GM23248 (cell line): ENCODE measurements at places on chromosomes 5 and 9. TPM values are rescaled to one million over a fixed set of nuclear protein-coding genes. Genes with fewer than 3 reads are reported as not detected.

Gene SHROOM1
- total RNA-seq: 9.9 and 13.2 TPM in 2 replicates

Gene NR4A3
- total RNA-seq: 1.4 and 1.8 TPM in 2 replicates

Gene PHYHD1
- 4.4 and 4.7 TPM in 2 replicates for total RNA-seq

DNA sequence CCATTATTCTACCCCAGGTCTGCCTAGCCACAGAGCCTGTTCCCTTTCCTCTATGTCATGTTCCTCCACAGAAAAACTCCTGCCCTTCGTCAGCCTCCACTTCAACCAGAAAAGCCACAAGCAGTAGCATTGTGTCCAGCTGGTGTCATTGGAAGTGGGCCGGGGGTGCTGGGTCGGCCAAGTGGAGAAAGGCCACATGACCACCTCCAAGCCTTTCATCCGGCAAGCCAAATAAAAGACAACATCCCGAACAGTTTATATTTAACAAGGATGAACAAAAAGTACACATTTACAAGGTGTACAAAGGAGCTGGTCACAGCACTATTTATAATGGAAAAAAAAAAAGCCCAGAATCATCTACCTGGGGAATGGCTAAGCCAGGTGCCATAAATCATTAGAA lies 16.1 kb upstream of the SPOCK1 start:
- no peak for DNase-seq

GRCh38 chr9:107605041-107605440 lies 115.5 kb upstream of the KLF4 start:
- DNase-seq: no peak

DNA sequence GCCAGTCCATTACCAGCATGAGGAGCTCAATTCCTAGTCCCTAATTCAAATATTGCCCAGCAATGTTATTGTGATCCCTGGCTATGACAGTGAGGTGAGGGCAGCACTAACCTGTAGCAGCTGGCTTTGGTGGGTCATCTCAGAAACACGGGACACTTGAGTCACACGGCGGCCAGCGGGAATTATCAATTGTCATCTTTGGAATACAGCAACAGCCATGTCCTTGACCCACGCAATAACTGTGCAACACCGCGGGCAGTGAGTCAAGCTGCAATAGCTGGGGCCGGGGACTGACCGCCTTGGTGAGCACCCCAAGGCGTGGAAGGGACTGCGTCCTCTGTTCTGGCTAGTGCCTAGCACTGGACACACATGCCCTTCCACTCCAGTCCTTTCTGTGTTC lies 62.5 kb upstream of the ALDH1B1 start:
- no peak for DNase-seq

DNA sequence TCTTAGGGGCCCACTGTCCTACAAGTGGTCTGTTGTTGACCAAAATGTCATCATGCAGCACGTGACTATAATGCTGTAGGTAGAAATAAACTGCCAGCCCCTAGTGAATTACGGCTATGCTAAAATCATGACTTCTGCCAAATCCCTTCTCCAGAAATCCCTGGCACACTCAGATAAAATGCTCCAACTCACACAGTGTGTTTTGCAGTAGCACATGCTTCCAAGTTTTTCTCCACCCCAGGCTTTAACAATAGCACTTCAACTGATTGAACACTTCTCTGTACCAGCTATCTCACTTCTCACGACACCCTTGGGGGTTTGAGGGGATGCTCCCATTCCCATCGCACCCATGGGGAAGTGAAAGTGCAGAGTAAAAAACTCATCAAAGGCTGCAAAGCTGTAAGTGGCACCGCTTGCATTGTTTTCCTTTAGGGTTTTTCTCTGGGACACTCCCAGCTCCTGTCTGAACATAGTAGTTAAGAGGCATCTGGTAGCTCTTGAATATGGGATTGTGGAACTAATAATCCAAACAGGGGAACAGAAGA lies 151.0 kb upstream of the SLC24A2 start:
- DNase-seq: no peak

DNA sequence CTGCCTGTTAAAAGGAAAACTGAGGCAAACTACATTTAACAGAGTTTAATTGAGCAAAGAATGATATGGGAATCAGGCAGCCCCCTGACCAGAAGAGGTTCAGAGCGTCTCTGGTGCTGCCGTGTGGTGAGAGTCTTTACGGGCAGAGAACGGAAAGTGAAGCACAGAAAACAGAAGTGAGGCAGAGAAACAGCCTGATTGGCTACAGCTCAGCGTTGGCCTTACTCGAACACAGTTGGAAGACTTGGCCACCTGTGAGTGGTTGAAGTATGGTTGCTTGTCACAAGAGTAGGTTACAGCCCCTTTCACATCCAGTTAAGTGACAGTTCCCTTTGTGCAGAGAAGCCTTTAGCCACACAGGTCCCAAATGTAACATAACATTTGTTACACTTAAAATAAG lies 16.9 kb upstream of the FBP1 start:
- DNase-seq: no peak

DNA sequence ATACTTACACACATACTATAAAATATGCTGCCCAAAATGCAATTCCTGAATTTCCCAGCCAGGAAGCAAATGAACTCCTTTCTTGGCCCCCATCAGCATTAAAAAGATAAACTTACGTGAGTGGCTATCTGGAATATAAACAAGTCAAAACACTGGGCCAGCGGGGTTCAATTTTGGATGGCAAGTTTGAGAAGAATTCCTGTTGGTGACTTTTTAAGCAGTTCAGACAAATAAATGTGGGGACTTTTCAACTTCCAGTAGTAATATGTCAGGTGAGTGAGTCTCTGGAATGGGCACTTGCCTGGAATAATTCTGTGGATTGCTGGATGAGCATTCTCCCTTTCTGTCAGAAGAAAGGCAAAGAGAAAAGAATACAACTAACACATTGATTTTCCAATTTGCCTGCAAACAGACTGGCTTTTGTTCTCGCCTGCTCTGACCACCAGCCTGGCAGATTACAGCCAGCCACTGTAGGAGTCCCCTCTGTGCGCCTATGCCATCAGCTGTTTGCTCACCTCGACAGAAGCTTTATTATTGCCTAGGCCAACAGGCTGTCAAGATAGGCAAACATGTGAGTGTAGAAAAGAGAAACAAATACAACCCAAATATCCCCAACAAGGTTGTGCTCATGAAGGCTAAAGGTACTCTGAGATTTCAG lies 78.6 kb downstream of the MRPS27 start:
- DNase-seq: no peak
